Stimulated activated naive CD4-positive, alpha-beta T cell treated with Interleukin-2 at 50 U/mL for 16 hours (primary cell): ENCODE measurements at places on chromosomes 2 and 18.

GRCh38 chr2:178499640-178500039, 19.4 kb downstream of the PLEKHA3 start:
- no peak for DNase-seq

GRCh38 chr18:67043276-67043675, 439.4 kb upstream of the CDH19 start:
- no peak for DNase-seq

DNA sequence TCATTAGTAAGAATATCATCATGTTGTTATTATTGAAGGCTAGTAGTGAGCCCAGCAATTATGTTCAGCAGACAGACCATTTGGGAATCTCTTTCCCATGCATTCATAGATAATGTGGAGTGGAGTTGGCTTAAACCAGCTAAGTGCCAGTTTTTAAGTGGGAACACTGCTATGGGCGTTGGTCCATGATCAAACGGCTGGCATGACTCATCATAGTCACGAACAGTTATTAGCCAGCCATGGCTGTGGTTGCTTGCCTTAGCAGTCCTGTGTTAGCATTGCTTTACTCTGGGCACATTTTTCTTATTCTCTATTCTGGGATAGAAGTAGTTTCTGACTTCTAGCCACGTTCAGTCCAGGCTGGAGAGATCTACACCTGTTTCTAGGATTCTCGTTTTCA, 17.7 kb downstream of the EIF4E2 start:
- DNase-seq = no peak

DNA sequence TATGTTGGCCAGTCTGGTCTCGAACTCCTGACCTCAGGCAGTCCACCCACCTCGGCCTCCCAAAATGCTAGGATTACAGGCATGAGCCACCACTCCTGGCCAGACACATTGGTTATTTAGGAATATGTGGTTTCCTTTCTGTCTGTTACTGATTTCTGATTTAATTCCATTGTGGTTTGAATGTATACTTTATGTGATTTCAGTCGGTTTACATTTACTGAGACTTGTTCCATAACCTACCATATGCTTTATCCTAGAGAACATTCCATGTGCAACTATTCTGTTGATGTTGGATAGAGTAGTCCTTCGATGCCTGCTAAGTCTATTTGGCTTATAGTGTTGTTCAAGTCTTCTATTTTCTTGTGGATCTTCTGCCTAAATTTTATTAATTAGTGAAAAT, 1.6 kb upstream of the CCL20 start:
- DNase-seq = no peak

DNA sequence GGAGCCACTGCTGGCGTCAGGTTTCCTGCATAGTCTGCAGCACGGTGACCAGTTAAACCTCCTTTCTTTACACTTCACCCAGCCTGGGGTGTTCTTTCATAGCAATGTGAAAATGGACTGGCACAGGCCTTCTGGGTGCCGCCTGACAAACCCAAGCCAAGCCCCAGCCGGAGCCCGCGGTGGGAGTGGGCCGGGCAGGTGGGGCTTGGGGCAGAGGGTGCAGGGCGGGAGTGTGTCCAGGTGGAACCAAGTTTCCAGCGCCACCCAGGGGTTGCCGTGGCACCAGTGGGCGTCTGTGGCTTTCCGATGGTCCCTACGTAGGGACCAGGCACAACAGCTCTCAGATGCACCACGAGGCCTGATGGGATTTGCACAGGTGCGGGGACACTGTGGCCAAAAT, 75.8 kb downstream of the RTP5 start:
- DNase-seq = no peak

GRCh38 chr2:25453199-25453905, 111.6 kb upstream of the DNMT3A start:
- peak; percentile 2 for DNase-seq

DNA sequence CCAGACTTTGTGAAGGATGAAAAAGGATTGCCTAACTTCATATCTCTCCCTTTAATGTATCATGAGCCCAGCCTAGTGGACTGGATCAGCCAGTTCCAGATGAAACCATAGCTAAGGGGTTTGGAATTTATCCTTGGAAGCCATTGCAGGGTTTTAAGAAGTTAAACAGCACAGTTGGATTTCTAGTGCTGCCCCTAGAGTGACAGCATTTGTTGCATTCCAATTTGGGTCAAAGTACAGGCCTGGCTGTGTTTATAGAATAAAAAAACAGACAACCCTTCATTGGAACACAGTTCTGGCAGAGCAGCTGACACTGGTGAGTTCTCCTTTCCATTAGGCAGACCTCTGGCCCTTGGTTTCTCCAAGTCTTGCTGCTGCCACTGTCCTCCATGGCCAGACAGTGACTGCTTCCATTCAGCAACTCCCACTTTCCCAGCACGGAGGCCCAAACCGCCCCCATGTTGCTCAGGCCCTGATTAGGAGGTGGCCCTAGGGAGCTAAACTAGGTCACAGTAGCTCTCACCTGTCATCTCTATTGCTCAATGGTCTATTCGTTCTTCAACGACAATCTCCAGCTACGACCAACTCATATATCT, 8.0 kb downstream of the GPR39 start:
- no peak for DNase-seq

DNA sequence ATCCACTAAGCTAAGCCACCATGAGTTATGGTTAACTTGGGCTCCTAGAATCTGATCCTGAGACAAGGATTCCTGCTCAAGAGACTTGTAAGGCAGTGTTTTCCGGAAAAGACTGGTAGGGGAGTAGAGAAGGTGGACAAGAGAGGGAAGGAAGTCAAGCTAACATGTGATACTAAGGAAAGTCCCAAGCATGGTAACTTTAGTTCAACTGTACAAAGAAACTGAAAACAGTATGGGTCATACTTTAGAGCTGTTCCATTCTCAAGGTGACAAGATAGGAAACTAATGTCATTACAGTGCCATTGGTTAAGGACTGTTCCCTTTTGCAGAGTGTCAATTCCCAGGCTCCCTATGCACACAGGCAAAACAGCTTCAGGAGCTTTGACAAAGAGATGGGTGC, 5.8 kb downstream of the MYO5B start:
- no peak for DNase-seq

DNA sequence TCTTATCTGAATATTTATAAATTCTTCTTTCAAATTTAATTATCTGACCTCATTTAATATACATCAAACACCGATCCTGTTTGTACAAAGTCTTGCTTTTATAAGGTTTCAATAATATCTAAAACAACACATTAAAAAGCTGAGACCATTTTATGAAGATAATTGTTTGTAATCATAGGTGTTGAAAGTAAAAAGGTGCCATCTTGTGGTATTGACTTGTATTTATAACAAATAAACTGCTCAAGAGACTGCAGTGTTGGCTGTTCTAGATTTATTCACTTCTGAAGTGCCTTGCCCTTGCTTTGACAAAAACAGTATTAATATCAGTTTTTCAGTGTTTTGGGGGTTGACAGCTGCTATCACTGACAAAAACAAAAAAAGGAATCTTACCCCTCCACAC, 286.8 kb upstream of the HNMT start:
- DNase-seq = no peak

- no peak for DNase-seq
Measured at GRCh38 chr18:41128126-41128525, 826.9 kb upstream of the PIK3C3 start.

GRCh38 chr18:8484951-8485350, 124.3 kb upstream of the RAB12 start:
- no peak for DNase-seq

DNA sequence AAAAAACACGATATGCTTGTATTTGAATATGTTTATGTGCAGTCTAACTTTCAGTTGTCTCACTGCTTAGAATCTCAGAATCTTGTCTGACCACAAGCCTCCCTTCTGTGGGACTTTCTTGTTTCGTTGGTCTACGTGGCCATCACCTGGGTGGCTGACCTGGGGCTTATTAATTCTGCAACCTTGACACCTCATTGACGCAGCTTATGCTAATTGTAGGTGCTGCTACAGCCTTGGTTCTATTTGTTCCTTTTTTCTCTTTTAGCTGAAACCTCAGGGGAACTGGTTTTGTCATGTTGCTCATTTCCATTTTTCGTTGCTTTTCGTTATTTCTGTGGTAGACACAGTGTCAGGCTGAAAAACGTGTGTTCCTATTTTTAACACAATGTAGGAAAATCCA, 273.7 kb downstream of the SLC4A3 start:
- no peak for DNase-seq

DNA sequence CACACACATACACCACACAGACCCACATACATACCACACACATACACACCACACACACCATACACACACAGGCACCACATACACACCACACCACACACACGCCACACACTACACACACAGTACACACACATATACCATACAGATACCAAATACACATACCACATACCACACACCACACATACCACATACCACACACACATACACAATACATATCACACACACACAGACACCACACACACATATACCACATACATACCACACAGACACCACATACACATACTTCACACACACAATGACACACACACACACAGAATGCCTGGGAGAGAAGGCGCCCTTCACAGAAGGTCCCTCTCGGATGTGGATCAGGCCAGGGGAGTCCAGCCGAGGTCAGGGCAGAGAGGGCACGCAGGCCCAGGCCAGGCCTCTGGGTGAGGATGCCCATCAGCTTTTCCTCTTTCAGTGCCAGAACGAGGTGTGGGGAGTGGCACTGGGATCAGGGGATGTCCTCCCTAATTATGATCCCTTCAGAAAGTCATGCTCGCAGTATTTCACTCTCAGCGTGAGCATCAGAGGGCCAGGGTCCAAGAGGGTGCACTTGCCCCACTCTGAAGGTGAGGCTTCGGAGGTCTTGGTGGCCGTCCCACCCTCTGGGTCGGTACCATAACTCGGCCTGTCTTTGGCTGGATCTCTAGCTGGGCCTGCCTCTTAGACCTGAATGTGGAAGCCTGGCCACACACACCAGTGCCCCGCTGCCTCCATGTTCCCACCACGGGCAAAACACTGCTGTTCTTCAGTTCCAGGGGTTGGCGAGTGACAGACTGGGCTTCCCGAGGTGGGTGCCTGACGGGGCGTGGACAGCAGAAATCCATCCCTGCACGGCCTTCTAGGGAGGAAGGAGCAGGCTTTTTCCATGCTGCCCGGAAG, 70.6 kb upstream of the ODC1 start:
- DNase-seq = no peak

DNA sequence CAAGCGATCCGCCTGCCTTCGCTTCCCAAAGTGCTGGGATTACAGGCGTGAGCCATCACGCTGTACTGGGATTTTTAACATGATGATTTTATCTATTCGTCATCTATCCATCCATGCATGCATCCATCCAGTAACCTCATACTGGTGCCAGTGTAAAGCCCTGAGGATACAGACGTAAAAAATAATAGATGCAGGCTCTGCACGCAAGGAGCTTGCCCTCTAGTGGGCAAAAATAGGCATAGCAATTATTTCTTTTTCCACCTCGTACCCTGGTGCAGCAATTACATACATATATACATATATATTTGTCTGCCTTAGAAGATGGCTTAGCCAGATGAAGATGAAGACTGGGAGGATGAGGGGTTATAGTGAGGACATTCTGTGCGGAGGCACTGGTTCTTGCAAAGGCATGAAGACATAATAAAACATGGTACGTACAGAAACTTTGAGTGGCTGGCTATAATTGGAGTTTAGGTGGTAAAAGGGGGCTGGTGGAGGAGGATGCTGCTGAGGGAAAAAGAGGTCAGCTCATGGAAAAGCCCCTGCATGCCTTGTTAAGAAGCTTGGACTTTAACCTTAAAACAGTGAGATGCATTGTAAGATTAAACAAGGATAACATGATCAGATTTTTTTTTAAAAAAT, 19.6 kb upstream of the RPIA start:
- DNase-seq = no peak

GRCh38 chr2:126507425-126507911, 148.5 kb upstream of the GYPC start:
- no peak for DNase-seq

GRCh38 chr2:84302513-84303412, 156.3 kb downstream of the SUCLG1 start:
- peak; percentile 9 for DNase-seq

GRCh38 chr2:106168657-106169056, 25.4 kb downstream of the UXS1 start:
- DNase-seq = no peak

GRCh38 chr2:60872510-60872928, 8.9 kb upstream of the REL start:
- DNase-seq = no peak

DNA sequence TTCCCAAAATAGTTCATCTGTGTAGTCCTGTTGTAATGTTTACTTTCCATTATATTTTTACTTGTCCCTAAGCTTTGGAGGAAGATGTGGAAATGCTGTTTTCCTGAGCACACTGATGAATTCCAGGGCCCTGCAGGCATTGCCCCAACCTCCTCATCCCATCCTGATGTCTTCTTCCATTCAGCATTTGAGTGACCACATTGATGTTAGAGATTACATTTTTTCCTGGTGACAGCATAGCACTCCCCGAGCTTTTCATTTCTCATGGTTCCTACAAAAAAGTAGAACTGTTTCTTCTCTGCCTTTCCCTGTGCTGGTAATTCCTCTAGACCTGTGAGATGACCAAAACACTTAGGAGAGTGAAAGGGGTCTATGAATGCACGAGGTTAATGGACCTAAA, 4.8 kb downstream of the IL36A start:
- DNase-seq = no peak

GRCh38 chr2:196696423-196697079, 57.0 kb downstream of the CCDC150 start:
- no peak for DNase-seq
